Stimulated activated CD8-positive, alpha-beta memory T cell treated with anti-CD3 and anti-CD28 coated beads, Interleukin-2, amount 100 ng/mL, for 1 hour (primary cell): ENCODE measurements at places on chromosomes 2 and 18.

GRCh38 chr2:159922563-159922962, 124.6 kb upstream of the CD302 start:
- DNase-seq = no peak

GRCh38 chr18:58064406-58064998, 20.5 kb downstream of the NEDD4L start:
- no peak for DNase-seq

- DNase-seq = no peak
Measured at GRCh38 chr18:53991805-53992204, 232.7 kb downstream of the MBD2 start.

- peak; percentile 8 for DNase-seq
Measured at GRCh38 chr2:43609290-43609918, 13.6 kb upstream of the THADA start.

DNA sequence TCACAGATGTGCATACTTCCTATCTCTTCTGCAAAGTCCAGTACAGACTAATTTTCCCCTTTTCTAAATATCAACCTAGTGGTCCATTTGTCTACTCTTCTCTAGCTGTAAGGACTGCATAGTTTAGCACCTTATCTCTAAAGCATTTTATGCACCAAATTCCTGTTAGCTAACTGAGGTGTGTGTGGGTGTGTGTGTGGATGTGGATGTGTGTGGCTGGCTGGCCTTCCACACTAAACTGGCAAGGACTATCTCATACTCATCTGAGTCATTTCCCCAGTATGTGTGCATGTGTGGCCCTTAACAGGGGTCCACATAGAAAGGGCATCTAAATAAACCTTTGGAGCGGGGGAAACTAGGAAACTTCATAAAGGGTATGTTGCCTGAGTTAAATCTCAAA, 139.6 kb downstream of the TTC32 start:
- DNase-seq = no peak

DNA sequence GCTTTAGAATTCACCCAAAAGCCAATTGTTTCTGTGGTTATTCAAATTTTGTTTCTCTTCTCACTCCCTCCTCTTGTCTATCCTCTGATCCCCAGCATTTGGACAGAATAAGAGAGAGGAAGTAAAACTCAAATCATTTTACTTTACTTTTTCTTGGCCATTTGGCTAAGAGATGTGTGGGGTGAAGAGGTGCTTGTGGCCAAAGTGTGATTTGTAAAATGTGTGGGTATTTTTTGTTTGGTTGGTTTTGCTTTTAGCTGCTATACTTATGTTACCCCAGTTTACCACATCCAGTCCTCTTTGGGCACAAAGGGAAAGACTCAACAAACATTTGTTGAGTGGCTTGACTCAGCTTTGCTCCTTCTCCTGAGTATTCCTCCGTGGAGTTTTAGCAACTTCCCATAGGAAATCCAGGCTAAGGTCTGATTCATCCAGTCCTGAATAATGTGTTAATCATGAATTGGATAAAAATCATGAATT, 109.1 kb upstream of the CYP1B1 start:
- DNase-seq = no peak
